ENCODE measurements at places on chromosomes 4 and X.

DNA sequence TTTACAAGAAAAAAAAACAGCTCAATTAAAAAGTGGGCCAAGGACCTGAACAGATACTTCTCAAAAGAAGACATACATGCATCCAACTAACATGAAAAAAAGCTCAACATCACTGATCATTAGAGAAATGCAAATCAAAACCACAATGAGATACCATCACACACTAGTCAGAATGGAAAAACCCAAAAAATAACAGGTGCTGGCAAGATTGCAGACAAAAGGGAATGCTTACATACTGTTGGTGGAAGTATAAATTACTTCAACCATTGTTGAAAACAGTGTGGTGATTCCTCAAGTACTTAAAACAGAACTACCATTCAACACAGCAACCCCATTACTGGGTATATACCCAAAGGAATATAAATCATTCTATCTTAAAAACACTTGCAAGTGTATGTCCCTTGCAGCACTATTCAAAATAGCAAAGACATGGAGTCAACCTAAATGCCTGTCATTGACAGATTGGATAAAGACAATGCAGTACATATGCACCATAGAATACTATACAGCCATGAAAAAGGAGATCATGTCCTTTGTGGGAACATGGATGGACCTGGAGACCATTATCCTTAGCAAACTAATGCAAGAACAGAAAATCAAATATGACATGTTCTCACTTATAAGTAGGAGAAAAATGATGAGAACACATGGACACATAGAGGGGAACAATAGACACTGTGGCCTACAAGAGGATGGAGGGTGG lies 97.6 kb downstream of the RAB28 start:
- DNase-seq, result no peak

DNA sequence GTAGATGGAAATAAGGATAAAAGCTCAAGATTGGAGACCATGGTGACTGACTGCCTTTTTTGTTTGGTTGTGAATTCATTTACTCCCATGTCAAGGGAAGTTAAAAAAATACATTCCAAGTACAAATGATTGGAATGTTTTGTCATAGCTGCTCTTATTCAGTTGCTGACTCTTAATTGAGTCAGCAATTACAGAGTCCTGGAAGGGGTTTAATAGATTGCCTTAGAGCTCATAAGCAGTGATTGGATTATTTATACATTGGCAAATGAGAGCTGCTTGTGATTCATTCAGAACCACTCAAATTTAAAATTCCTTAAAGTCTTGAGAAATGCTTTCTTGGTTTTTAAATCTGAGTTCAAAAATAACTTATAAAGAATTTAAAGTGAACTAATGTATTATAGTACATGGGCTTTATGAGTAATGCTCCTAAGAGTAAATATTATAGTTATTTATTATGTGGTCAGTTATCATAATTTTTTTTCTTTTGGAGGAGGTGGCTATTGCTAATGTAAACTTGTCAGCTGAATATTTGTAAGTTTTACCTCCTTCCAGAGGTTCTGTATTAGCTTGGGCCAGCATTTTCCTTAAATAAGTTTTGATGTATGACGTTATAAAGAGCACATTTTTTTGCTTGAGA lies 13.6 kb downstream of the JADE1 start:
- no peak for DNase-seq

DNA sequence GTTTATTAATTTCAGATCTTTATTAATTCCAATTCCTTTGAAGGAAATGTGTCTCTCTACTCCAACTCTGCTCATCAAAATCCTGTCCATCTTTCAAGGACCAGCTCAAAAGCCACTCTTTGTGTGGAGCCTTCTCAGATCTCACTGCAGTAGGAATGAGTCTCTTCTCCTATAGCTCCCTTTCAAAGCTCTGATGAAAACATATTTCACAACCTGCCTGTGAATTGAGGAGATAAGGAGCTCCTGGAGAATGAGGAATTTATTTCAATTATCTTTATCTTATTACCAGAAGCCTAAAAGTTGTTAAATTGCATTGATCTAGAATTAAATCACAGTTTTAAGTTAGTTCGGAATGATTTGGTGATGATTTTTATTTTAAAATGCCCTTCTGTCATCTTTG lies 92.6 kb upstream of the TRPC3 start:
- no peak for DNase-seq

- no peak for DNase-seq
These were observed 522.2 kb downstream of the PCDH19 start for GRCh38 chrX:99887918-99888317.

DNA sequence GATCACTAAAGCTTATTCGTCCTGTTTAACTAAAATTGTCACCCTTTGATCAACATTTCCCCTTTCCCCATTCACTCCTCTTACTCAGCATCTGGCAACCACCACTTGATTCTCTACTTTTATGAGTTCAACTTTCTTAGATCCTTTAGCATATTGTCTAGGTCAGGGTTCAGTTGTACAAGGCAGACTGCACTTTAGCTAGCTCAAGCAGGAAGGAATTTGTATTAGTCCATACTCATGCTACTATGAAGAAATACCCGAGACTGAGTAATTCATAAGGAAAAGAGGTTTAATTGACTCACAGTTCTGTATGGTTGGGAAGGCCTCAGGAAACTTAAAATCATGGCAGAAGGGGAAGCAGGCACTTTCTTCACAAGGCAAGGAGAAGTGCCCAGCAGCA lies 44.3 kb downstream of the TASL start:
- no peak for DNase-seq

DNA sequence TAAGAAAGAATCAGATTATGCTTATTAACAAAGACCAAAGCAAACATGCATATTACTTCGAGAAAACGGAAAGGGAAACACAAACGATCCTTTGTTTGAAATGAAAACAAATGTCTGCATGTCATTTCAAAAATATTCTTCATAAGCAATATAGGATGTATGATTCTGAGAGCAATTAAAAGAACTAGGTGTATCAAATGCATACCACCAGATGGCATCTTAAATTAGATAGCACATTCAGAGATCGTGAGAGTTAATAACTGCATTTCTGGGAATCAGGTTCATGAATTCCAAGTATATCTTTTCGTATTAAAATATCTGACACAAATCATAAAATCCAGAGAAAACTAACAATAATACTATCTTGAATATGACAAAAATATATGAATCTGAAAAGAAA lies 159.5 kb downstream of the PPP3CA start:
- no peak for DNase-seq

GRCh38 chr4:156998500-156999174 lies 27.0 kb upstream of the PDGFC start:
- no peak for DNase-seq

DNA sequence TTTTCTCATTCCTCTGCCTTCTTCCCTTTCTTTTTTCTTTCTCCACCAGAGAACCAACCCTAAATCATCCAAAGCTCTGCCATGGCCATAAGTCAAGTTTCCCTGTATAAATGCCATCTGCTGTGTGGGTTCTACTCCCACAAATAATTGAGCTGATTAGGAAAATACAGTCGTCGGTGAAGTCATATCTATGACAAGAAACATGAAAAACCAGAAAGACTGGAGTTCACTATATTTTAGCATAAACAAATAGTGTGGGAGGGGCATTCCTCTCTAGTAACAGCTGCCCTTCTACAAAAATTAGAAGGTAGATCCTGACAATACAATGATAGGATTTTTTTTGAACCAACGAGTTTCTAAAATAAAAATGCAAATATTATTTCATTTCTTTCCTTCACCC lies 48.8 kb downstream of the SPOCK3 start:
- no peak for DNase-seq

- no peak for DNase-seq
These were observed 184.1 kb upstream of the HHIP start for GRCh38 chr4:144461906-144462305.

DNA sequence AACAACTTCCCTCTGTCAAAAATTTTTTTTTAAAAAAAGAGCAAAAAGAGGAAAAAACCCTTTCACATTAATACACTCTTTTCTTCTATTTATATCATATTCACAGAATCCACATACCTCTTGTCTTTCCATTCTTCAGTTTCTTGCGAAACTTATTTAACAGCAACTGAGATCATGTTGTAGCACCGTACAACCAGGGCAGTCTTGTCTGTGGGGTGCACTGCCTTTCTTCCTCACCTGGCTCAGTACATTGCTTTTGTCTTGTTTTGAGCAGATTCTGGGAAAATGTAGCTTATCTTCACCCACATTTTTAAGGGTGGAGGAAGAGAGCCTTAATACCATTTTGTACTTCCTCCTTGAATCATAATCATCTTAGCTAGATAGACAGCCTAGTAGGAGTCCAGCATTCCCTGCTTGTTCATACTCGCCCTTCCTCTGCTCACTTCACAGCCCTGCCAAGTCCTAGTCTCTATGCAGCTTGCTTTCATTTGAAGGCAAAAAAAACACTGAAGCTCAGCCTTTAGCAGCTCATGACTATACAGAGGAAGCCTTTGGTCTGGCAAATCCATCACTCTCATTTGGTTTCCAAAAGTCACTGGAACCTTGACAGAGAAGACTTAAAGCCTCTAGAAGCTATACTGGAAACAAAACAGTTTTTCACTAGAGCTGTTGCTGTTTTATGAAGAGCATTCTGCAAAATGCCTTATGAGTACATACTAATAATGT lies 140.6 kb upstream of the BANK1 start:
- DNase-seq, result no peak

GRCh38 chr4:73161527-73162185 lies 92.1 kb upstream of the COX18 start:
- no peak for DNase-seq

DNA sequence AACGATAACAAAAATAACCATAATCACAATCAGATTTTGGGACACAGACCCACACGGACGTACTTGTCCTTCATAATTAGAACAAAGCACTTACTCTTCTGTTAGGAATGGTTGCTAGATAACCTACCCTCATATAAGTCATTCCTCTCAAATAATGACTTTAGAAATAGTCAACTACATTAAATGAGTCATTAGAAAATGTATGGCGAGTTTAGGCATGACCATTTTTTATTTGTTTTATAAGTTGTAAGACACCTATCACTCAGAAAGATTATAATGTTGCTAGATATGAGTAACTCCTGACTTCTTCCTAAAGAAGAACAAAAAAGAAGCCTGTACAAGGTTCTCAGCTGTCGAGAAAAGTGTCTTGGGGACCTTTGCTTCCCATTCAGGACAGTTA lies 1637.5 kb upstream of the PCDH7 start:
- DNase-seq, result no peak

- no peak for DNase-seq
These were observed 10.2 kb upstream of the CRLF2 start for GRCh38 chrX:1222531-1223241.

DNA sequence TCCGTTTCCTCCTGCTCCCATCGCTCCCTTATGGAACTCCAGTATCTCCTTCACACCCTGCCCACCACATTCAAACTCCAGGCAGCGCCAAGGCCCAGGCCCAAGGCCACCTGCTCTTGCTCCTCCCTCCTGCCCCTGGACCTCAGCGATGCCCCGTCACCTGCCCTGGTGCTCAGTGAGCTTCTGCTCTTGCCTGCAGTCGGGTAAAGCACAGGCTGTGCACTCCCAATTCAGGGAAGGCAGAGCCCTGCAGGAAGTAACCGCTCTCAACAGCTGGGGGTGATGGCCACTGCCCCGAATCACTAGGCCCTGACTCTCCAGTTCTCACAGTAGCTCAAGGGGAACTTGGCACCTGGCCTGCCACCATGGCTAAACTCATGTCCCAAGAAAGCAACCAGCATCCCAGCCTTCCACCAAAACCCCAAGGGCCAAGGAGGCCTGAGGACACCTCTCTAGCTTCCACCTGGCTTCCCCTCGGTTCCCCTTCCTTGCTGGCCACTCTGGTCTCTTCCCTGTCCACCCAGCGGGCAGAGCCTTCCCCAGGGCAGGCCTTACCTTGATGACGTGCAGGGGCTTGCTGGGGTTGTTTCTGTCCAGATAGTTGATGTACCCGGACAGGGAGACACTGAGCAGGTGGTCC lies 29.3 kb downstream of the WDR1 start:
- no peak for DNase-seq

Measured in substantia nigra (tissue), 51 donors.